ENCODE measurements at places on chromosomes 2 and 18. TPM values are rescaled to one million over a fixed set of nuclear protein-coding genes. Genes with fewer than 3 reads are reported as not detected.

The MTCL1 gene
- total RNA-seq: 50.1 TPM

GRCh38 chr2:185780890-185781289 is 42.3 kb downstream of the FSIP2 start:
- DNase-seq: no peak

The CAPN14 gene
- 0.05 TPM for total RNA-seq

The DOK6 gene
- not detected for total RNA-seq

- no peak for DNase-seq
These were observed 178.4 kb upstream of the ALPP start for GRCh38 chr2:232200195-232200594.

The RESP18 gene
- not detected for total RNA-seq

The CD226 gene
- total RNA-seq: 0.95 TPM

DNA sequence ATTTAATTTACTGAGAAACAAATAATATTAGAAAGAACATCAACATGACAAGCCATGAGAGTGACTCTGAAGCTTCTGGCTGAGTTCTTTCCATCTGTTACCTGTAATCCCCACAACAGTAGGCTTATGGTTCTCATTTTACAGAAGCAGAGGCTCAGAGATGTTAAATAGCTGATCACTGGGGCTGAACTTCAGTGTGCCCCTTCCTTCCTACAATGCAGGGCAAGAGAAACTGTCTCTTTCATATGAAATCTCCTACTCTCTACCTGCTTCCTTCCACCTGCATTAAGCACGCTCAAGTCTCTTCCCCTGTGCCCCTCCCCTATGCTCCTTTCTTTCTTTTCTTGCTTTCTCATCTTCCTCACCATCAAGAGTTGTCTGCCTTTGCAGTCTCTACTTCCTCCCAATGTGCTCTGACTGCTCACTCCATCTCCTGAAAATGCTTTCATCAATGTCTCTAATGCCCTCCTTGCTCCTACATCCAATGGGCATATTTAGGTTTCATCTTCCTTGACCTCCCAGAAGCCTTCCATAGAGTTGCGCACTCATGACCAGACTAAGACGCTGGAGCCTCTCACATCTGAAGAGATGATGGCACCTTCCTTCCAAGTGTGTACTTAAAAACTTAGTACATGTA is 23.7 kb downstream of the APOB start:
- no peak for DNase-seq

DNA sequence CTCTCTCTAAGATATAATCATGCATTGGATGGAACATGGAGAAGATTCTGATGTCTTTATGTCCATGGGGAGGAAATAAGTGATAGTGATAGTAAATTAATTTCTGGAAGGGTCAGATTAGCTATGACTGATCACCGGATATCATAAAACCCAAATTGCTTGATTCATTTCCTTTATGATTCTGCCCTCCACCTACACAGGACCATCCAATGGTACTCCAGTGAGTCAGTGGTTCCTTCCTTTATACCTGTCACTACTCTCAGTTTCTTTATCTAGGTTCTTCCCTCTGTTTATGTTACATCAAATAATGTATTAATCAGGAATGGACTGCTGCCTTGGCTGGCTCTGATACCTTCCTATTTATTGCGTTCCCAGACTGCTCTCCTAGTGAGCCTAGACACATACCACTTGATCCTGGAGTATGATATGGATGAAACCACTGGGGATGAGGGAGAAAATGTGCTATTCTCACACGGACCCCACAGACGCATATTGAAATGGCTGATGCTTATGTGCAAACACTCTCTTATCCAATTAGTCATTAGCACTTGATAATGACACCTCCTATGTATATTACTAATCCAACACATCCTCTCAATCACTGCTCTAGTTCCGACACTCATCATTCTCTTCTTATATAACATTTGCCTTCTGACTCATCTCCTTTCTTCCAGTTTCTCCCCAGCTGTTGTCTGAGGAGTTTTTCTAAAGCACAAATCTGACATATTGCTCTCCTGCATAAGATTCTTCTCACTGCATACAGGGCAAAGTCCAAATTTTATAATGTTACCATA is 315.6 kb downstream of the INSIG2 start:
- DNase-seq: no peak

The PRSS56 gene
- 0.18 TPM for total RNA-seq

GRCh38 chr18:61133783-61134182 is 199.4 kb upstream of the CDH20 start:
- no peak for DNase-seq

DNA sequence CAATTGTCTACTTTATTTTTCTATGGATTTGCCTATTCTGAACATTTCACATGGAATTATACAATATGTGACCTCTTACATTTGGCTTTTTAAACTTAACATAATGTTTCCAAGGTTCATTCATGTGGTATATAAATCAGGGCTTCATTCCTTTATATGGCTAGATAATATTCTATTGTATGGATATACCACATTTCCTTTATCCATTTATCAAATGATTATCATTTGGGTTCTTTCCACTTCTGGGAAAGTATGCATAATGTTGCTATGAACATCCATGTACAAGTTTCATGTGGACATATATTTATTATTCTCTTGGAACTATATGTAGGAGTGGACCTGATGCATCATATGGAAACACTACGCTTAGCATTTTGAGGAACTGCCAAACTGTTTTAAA is 99.7 kb upstream of the NCKAP5 start:
- DNase-seq: no peak

DNA sequence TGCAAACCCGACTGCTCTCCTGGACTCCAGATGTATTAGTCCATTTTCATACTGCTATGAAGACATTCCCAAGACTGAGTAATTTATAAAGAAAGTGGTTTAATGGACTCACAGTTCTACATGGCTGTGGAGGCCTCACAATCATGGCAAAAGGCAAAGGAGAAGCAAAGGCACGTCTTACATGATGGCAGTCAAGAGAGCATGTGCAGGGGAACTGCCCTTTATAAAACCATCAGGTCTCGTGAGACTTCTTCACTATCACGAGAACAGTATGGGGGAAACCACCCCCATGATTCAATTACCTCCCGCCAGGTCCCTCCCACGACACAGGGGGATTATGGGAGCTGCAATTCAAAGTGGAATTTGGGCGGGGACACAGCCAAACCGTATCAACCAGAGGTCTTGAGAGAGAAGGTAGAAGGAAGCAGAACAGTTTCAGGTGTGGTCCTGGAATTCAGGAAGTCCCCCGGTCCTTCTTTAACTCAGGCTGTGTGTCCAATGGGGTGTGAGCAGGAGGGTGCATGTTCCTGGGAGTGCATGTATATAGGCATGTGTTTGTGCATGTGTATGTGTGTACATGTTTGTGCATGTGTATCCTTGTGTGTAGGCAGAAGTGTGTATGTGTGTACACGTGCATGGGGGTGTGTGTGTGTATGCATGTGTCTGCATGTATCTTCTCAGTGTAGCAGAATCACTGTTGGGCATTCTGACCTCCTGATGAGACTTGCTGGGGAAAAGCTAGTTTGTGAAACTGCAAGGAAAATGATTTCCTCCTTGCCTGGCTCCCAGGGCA is 46.2 kb downstream of the GREB1 start:
- no peak for DNase-seq

DNA sequence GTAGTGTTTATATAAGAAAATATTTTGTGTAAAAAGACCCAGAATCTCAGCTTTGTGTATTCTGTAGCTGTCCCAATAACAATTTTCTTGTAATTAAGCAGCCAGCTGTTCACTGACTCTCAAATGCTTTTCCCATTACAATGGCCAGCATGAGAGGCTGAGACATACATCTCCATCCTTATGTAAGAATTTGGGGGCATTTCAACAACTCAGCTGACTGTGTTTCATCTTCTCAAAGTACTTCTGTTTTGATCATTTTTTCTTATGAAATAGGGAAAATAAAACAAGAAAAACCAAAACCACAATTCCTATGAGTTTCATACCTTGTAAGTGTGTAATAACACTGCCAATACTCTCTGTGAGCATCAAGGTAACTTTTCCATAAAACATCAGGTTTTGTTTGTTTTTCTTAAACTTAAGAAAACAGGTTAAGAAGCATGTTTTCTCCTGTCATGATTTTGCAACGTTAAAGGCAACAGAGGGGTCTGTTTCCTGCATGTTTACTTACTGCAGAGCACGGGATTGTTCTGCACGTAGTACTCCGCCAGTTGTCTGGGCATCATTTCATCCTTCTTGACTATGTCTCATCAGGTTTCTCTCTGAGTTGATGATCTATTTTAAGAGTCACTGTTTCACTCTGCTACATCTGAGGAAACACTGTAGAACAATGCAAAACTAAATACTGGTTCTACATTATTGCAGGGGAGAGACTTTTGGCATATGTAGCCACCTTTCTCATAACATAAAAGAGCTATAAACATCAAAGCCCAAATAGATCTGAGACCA is 62.9 kb upstream of the CYRIA start:
- DNase-seq: no peak

DNA sequence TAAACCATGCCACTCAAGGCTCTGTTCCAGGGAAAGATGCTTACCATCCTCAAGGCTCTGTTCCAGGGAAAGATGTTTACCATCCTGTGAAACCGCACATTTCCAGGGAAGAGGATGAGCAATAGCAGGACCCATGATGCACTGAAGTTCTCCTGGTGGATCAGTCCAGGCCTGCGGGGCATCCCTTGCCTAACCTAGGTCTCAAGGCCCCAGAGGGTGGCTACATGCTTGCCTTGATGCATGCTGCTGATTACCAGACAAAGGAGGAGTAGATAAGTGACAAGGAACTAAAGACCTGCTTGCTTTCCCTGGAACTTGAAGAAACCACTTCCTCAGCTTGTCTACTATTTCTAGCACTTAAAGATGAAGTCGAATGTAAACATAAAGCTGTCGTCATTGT is 111.0 kb upstream of the LINC00305 start:
- no peak for DNase-seq

DNA sequence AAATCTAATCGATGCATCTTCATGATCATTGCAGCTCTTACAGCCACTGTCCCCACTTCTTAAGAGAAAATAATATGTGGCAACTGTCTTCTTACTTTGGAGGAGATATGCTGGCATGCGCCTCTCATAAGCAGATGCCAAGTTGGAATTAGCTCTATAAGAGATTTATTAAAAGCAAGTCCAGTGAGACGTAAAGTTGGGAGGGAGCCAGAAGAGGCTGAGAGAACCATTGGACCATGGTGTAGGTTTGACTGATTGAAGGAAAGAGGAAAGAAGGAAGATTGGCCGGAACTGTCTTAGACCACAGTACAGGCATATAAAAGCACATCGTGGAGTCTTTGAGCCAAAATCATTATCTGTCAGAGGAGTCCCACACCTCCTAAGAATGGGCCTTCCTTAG is 265.7 kb upstream of the ZC3H15 start:
- no peak for DNase-seq

DNA sequence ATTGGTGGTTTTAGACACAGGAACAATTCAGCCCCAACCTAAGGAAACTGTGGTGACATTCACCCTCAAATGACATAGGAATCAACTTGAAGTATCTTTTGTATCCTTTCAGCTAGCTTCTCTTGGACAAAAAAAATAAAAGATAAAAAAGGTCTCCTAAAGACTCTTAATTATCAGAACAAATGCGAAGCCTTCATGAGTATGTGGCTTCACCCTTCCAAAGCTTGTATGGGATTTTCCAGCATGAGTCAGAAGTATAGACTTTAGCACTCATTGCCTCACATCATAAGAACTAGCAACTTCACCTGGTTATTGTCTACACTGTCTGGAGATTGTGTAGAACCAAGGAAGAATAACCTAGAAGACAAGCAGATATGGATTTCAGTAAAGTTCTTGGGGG is 135.4 kb downstream of the LAMA3 start:
- DNase-seq: no peak

The OTOS gene
- total RNA-seq: not detected

The VWA3B gene
- total RNA-seq: not detected

DNA sequence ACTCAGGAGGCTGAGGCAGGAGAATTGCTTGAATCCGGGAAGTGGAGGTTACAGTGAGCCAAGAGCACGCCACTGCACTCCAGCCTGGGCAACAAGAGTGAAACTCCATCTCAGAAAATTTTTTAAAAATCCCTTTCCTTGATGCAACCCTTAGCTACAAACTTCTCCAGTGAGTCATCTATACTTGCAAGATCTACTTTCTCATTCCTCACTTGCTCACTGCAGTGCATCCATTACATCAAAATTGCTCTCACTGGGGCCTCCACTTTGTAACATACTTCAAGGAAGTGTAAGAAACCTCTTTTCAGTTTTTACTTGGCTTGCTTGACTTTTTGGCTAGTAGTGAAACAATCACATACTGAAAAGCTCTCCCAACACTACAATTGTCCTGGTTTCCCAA is 65.3 kb downstream of the REEP1 start:
- no peak for DNase-seq

The TMEM247 gene
- total RNA-seq: not detected

- DNase-seq: no peak
These were observed 104.6 kb downstream of the ACKR3 start for GRCh38 chr2:236674238-236674637.

The PAPOLG gene
- 10.9 TPM for total RNA-seq

All from Panc1 (cell line).